Cortex of kidney (tissue), 1 donor: ENCODE measurements at places on chromosomes 16 and 17.

- no peak for DNase-seq
These were observed 306.8 kb upstream of the ERCC4 start for GRCh38 chr16:13613165-13613564.

DNA sequence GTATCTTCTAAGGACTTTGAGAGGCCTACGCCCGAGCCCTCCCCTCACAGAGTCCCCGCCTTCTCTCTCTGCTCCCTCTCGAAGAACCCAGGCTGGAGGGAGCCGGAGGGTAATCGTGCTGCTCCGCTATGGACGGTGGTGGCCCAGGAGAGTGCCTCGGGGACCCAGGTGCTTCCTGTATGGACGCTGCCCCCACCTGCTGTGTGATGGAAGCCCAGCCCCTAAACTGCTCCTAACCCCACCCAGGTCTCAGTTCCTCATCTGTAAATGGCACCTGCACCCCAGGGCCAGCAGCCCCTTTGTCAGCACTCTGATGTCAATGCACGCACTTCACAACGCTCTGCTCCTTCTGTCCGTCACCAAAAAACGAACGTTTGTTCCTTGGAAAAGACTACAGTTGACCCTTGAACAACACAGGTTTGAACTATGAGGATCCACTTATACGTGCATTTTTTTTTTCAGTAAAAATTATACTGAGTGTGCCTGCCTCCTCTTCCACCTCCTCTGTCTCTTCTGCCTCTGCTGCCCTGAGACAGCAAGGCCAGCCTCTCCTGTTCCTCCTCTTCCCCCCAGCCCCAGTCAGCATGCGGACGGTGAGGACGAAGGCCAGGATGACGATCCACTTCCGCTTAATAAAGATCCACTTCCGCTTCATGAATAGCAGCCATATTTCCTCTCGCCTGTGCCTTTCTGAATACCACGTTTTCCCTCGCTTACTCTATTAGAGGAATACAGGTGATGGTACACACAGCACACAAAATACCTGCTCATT is 118.3 kb downstream of the BANP start:
- no peak for DNase-seq

- DNase-seq = no peak
These were observed 10.1 kb upstream of the ERCC4 start for GRCh38 chr16:13909872-13910303.

- no peak for DNase-seq
These were observed 94.8 kb upstream of the CPHXL start for GRCh38 chr16:75821117-75821516.

DNA sequence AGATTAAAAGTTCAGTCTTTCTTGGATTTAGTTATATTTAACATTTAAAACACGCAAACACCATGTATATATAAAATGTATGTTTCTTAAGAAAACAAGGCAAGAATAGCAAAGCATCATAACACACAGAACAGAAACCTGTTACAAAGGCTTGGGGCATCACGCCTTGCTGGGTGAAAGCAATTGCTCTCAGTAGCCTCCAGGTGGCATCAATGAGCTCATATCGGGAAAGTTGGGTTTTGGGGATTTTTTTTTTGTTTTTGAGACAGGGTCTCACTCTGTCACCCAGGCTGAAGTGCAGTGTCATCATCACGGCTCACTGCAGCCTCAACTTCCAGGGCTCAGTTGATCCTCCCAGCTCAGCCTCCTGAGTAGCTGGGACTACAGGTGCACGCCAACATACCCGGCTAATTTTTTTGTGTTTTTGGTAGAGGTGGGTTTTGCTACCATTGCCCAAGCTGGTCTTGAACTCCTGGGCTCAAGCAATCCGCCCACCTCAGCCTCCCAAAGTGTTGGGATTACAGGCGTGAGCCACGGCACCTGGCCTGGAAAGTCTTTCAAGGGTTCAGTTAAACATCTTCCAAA is 56.9 kb downstream of the CYB5D2 start:
- no peak for DNase-seq

DNA sequence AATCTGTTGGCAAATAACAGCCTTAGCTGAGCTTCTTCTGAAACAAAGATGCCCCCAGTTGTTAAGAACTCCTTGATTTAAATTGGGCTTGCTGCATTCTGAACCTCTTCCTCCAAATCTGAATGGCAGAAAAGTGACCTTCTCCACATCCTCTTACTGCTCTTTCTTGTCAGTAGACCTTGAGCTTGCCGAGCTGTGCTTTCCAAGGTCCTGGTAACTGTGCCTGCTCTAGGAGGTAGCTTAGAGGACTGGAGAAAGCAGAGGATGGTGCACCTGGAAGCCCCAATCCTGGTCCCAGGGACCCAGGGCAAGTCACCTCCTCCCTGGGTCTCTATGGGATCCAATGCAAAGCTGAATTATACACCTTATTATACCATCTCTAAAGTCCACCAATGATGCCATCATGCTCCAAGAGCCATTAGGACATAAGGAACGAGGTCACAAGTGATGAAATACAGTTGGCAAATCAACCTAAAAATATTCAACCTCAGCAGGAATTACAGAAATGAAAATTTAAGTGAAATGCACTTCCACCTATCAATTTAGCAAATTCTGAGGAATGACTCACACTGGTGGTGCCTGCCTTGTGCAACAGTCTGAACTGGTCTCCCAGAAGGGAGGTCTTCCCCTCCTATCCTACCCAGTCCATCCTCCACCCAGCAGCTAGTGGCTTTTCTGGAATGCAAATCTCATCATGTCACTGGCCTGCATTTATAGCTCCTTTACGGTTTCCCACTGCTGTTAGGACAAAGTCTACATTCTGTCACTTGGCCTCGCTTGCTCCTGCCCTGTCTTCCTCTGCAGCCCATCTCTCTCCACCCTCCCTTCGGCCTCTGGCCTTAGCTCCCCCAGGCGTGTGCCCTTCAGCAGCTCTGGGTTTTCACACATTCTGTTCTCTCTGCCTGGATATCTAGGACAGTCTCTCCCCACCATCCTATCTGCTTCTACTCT is 36.6 kb downstream of the TOM1L2 start:
- DNase-seq = no peak

- DNase-seq = no peak
These were observed 643.2 kb downstream of the WWOX start for GRCh38 chr16:78742501-78743283.

DNA sequence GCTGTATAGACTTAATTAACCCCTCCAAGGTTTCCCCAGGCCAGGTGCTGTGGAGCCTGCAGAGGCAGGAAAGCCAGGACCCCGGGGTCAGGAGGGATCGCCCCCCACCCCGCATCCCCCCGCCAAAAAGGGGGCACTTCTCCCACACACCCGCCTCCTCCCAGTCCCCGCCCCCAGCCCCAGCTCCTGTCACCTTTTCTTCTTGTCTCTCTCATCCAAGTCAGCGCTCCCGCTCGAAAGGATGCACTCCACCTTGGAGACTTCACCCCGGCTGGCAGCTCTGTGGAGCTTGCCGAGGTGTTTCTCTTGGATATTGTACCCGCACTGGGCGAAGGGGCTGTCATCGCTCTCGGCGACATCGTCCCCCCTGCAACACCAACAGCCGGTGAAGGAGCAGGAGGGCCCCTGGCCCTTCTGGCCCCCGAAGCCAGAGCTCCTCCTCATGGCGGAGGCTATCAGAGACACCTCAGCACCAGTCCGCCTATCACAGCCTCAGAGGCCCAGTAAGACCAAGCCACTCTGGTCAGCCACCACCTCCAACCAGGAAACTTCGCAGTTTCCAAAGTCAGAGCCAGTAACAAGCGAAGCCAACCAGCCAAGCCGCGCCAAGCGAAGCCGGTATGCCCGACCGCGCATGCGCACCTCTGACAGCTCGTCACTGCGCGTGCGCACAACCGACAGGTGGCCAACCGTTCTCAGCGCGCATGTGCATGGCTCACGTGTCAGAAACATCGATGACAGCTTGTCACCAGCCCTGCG is 52.5 kb downstream of the SHCBP1 start:
- no peak for DNase-seq

DNA sequence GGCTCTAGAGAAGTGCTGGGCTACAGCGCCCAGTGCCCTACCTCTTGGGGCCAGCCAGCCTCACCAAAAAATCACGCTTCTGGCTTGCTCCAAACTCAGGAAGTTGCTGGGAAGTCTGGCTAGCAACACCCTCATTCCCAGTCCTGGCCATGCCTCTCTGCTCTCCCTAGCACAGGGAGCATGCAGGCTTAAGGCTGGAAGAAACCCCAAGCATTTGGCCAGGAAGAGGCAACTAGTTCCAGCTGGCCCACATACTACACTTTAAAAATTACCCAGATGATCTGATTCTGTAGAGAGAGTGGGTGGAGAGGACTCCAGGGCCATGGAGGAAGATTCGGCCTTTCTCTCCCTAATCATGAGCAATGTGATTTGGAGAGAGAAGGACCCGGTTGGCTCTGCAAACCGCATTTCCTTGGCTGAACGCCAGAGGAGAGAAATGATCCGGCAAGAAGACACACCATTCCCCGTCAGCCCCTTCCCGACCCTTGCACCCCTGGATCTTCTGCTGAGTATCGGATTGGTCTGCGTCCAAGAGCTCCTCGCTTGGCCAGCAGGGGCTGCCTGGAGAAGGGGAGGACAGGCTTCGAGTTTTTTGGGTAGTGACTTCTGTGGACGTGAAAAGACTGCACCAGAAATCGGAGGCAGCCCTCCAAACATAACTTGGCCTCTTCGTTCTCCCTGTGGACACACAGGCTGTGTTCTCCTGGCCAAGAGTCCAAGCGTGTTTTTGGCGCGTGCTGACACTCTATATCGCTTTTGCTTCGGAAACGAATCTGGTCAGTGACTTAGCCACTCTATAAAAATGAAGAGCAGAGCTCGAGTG is 406.3 kb downstream of the WWOX start:
- no peak for DNase-seq

- DNase-seq = no peak
These were observed 76.0 kb downstream of the CMIP start for GRCh38 chr16:81520560-81521135.

GRCh38 chr17:41962768-41963434 is 3.7 kb upstream of the CNP start:
- no peak for DNase-seq

GRCh38 chr16:11029948-11030347 is 85.6 kb downstream of the CLEC16A start:
- DNase-seq = no peak
